ENCODE measurements at places on chromosomes 4 and X.
A peak's percentile ranks its signal among the peaks of the same experiment; 100 is the strongest.

DNA sequence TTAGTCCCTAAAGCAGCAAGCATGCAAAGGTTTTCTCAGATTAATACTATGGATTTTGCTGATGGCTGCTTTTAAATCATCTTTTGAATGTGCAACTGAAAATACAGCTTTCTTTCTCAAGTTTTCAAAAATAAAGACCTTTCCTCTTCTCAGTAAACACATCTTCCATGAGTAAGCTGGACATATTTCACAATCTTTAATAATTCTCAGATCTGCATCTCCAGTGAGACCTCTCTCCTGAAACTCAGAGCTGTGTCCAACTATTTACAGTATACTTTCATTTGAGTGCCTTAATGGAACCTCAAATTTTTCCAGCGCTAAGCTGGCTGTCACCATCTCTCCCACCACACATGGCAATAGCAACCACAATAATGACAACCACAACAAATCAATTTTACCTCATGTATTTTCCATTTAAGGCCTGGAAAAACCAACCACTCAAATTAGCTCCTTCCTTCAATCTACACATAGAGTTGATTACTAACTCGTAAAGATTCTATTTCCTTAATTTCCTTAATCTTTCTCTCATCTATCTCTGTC, 192.4 kb upstream of the RPL34 start:
- DNase-seq: no peak

GRCh38 chr4:75340561-75340960, 173.6 kb downstream of the RCHY1 start:
- no peak for DNase-seq

- DNase-seq: no peak
These were observed 134.3 kb downstream of the AMELX start for GRCh38 chrX:11427453-11428071.

GRCh38 chr4:55087009-55087912, 38.1 kb downstream of the KDR start:
- no peak for DNase-seq

DNA sequence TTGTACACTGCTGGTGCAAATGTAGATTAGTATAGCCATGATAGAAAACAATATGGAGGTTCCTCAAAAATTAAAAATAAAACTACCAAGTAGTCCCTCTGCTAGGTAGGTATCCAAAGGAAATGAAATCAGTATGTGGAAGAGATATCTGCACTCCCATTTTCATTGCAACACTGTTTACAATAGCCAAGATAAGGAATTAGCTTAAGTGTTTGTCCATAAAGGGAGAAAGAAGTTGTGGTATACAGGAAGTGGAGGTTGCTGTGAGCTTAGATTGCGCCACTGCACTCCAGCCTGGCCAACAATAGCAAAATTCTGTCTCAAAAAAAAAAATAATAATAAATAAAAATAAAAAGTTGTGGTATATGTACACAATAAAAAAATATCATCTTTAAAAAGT, 325.0 kb upstream of the EMCN start:
- DNase-seq: no peak

- peak; percentile 23 for DNase-seq
These were observed 155.6 kb upstream of the PACRGL start for GRCh38 chr4:20544645-20545044.

- no peak for DNase-seq
These were observed 304.3 kb downstream of the LDB2 start for GRCh38 chr4:16594128-16594527.

GRCh38 chr4:142840516-142841123, 5.5 kb downstream of the INPP4B start:
- no peak for DNase-seq

- no peak for DNase-seq
These were observed 752 bp upstream of the FGF5 start for GRCh38 chr4:80265571-80266252.

GRCh38 chrX:65407157-65407626, 127.4 kb downstream of the LAS1L start:
- no peak for DNase-seq

DNA sequence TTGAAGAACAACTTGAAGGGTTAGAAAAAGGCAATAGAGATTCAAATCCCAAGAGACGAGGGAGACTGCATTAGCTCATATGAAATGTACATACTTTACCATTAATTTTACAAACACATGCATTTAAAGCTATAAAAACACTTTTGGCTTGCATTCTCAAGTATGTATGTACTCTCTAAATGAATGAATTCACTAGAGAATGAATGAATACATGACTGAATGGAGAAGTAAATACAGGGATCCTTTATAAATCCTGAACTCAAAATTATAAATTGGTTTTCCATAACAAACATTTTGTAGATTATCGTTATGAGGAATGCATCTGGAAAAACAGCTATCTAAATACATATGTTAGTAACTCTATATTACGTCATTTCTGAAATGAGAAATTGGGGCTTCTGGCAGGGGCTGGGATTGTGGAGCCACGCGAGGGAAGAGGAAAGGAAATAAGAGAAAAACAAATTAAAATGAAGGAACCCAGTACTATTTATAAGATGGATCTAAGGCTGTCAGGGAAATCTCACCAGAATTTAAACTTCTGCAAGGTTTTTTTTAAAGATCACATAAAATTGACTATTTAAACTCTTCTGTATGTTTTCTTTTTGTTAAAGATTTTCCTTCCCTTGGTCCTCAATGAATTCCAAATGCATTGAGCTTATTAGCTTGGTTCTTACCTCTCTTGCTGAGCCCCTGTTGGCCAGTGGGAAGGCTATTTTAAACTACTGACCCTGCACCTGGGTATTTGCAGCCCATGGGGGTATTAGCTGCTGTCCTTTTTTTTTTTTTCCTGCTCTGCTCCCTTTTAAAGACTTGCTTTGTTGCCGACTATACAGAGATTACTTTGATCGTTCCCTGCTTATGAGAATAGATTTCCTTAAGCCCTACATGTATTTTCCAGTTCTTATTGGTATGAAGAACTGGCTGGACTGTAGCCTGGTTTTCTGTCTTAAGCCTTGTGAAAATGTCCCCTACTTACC, 207.8 kb downstream of the ADGRL3 start:
- DNase-seq: no peak

DNA sequence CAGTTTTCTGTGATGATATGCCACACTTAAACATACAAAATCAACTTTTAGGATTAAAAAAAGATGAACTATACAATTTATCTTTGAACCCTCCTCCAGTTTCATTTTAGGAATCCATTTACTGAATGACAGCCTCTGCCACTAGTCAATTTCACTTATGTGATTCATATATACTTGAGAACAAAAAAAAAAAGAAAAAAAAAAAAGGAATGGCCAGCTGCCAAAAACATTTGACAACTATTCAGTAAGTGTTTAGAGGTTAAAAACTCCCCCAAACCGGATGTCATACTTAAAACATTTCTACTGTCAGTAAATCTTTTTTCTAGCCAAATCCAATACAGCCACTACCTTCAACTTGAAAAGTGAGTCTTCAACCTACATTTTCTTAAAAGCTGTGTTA, 266.7 kb upstream of the MAGEB2 start:
- no peak for DNase-seq

GRCh38 chr4:141560056-141560455, 76.3 kb upstream of the IL15 start:
- no peak for DNase-seq

- DNase-seq: no peak
These were observed 31.0 kb upstream of the PLK4 start for GRCh38 chr4:127849505-127850234.

DNA sequence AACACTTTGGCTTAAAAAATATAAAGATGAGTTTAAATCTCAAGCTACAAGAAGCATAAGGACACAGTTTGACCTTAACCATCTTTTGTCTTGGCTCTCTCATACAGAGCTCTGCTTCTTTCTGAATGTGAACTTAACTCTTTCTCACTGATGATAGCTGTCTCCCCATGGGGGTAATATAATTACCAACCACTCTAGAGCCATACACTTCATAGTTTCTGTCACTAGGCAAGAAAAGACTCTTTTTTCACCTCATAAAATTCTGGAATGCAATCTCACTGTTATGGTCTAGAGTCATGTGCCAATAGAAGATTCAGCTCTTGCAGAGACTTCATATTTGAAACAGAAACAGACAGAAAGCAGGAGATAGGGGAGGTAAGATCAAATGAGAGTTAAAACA, 481.7 kb upstream of the AGA start:
- DNase-seq: no peak

- no peak for DNase-seq
These were observed 65.0 kb upstream of the IL15 start for GRCh38 chr4:141571362-141571761.

GRCh38 chr4:152369203-152369901, 166.5 kb downstream of the FBXW7 start:
- DNase-seq: no peak

DNA sequence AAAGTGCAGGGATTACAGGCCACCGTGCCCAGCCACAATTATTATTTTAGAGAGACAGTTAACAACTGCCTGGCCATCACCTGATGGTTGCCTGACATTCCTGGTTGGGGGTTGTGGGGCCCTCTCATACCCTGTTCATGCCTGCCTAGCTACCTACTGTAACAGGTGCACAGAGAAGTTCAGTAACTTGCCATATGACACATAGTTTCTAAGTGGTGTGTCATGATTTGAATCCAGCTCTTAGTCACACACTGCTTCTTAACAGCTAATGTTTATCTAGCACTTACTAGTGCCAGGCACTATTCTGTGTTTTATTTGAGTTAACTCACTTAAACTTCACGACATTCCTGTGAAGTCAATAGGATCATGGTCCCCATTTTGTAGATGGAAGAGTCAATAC, 122.7 kb upstream of the JADE1 start:
- DNase-seq: no peak

DNA sequence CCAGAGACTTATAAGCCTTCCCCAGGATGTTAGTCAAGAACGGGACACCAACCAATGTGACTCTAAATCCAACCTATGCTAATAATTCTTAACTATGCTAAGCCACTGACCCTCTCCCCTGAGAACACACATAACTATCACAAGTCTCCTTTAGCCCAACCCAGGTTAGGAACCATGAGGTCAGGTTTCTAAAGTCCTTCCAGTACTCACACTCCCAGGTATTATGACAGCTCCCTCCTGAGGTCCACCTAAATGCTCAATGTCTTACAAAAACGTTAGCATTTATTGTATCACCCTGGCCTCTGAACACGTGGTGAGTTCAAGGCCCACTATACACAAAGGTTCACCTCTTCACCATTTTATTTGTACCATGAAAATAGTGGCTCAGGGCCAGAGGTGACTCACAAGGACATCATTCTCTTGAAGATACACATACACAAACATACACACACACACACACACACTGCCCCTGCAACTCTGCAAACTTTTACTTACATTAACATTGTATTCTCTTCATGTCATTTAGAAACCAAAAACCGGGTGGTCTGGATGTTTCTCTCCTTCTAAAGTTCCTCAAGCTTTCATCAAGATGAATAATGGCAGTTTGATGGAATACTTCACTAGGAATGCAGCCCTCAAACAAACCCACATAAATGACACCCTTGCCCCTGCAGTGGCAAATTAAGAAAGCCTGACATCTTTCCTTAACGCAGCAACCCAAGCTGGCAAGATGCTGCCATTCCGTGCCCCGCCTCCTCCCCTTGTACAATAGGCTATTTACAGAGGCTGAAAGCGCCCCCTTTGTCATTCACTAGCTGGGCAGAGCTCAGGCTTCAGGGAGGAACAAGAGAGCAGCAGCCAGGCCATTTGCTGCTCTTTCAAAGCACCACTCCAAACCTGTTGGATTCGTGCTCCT, 17.7 kb downstream of the ACSL1 start:
- DNase-seq: no peak

GRCh38 chr4:90207887-90208454, 80.8 kb downstream of the CCSER1 start:
- DNase-seq: no peak

- DNase-seq: no peak
These were observed 56.6 kb downstream of the CHST7 start for GRCh38 chrX:46630141-46630540.

- DNase-seq: no peak
These were observed 708 bp downstream of the BCLAF3 start for GRCh38 chrX:19990151-19990555.

GRCh38 chrX:71302461-71303213, 1.1 kb downstream of the ITGB1BP2 start:
- no peak for DNase-seq

GRCh38 chr4:39770969-39771724, 73.2 kb downstream of the UBE2K start:
- DNase-seq: no peak

- DNase-seq: no peak
These were observed 52.9 kb downstream of the NSG1 start for GRCh38 chr4:4439782-4440181.

DNA sequence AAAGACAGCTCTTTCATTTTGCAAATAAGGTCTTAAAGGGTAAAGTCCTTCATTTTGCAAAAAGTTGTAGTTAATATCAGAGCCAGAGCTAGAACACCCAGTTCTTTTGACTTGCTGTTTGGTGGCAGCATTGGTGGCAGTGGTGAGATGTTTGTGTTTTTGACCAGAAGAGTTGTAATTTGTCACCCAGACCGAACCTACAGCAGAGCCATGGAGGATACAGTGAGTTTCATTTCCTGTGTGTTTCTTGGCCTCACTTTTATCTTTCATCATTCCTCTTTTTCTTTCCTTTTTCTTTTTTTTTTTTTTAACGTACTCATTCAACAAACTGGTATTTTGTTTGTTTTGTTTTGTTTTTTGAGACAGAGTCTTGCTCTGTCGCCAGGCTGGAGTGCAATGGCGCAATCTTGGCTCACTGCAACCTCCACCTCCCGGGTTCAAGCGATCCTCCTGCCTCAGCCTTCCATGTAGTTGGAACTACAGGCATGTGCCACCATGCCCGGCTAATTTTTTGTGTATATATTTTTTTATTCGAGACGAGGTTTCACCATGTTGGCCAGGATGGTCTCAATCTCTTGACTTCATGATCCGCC, 116.4 kb downstream of the AFF1 start:
- DNase-seq: no peak

DNA sequence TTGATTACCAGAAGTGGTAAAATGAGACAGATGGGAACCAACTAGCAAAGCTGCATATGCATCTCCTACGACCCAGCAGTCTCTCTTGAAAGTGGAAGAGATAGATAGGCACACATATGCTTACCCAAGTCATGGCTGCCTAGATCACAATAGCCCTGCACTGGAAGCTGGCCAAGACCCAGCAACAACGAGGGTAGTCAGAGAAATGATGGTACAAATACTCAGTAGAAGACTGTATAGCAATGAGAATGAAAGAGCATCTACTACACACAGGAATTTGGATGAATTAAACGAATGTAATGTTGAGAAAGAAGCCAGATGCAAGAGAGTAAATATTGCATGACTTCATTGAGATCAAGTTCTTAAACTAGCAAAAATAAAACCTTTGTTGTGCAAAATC, 100.3 kb upstream of the FAT1 start:
- no peak for DNase-seq
